ENCODE measurements at places on chromosomes 5 and 9. TPM values are rescaled to one million over a fixed set of nuclear protein-coding genes. Genes with fewer than 3 reads are reported as not detected.

DNA sequence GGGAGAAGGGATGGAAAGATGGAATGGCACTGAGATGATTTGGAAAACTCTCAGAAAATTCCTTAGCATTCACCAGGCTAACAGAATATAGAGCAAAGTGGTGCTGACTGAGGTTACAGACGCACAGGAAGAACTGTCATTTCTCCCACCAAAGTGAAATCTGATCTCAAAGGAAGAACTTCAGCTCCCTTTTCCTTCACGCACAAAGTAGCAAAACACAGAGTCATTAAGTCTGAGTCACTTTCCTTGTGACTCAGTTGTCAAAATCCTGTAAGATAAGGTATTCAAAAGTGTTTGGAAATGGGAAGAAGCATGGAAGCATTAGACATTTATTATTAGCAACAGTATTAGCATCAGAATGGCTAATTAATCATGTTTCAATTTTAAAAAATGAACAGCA lies 11.7 kb downstream of the MPDZ start:
- peak; percentile 63 for DNase-seq

GRCh38 chr5:10586555-10586954 lies 22.7 kb downstream of the ANKRD33B start:
- no peak for DNase-seq

DNA sequence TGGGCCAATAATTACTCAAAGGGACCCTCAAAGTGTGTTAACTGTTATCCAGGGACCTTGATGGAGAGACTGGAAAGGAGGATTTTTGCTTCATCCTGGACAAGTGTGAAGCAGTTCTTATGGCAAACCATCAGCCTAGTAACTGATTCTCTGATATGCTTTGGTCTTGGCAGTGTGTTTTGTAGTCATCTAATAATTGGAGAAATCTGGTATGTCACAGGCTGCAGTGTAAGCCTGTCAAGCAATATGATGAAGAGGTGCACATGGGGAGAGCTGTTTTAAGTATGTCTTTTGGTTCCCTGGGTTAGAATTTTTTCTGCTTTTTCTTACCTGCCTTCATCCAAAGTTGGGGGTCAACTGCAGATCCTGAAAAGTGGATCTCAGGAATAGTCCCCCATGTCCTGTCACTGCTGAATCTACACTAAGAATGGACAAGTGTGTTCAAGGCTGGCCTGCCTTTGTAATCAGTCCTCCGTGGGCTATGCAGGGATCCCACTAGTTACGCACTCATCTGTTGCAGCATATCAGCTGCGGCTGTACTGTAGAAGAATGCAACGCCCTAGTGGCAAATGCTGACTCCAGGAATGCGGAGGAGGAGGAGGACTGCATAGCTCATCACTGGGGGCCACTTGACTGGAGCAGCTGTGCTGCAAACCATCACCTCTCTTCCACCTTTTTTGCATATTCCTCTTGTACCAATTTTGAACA lies 1.9 kb downstream of the SPTAN1 start:
- peak; percentile 83 for DNase-seq

GRCh38 chr9:134492281-134492691 lies 149.3 kb upstream of the COL5A1 start:
- peak; percentile 97 for DNase-seq

- peak; percentile 54 for DNase-seq
These were observed 52.6 kb downstream of the TENT4A start for GRCh38 chr5:6765612-6766525.

DNA sequence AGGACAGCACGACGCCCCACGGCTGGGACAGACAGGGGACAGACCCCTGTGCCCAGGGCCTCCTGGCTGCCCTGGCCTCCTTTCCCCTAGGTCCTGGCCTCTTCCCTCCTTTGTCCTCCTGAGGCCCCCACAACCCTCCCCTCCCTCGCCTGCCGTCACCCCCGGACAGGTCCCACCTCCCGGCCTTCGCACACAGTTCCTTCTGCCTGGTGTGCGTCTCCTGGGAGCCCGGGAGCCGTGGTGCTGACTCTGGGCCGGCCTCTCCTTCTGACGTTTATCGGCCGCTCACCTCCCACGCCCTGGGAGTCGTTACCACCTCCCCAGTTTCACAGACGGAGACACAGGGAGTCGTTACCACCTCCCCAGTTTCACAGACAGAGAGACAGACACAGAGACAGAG lies 25.1 kb upstream of the NOTCH1 start:
- DNase-seq, result no peak

GRCh38 chr9:134195558-134195957 lies 31.2 kb upstream of the RNU6ATAC start:
- peak; percentile 13 for DNase-seq

The KCTD16 gene
- total RNA-seq, result 0.13 TPM

The EXOC3 gene
- total RNA-seq, result 28.0 TPM

The CSF2 gene
- not detected for total RNA-seq

The HSD17B3 gene
- 0.53 TPM for total RNA-seq
